Activated CD4-positive, alpha-beta T cell treated with anti-CD3 and anti-CD28 coated beads, Interleukin-2, amount 50 U/mL, for 16 hours (primary cell): ENCODE measurements at places on chromosomes 16 and 17.
A peak's percentile ranks its signal among the peaks of the same experiment; 100 is the strongest.

DNA sequence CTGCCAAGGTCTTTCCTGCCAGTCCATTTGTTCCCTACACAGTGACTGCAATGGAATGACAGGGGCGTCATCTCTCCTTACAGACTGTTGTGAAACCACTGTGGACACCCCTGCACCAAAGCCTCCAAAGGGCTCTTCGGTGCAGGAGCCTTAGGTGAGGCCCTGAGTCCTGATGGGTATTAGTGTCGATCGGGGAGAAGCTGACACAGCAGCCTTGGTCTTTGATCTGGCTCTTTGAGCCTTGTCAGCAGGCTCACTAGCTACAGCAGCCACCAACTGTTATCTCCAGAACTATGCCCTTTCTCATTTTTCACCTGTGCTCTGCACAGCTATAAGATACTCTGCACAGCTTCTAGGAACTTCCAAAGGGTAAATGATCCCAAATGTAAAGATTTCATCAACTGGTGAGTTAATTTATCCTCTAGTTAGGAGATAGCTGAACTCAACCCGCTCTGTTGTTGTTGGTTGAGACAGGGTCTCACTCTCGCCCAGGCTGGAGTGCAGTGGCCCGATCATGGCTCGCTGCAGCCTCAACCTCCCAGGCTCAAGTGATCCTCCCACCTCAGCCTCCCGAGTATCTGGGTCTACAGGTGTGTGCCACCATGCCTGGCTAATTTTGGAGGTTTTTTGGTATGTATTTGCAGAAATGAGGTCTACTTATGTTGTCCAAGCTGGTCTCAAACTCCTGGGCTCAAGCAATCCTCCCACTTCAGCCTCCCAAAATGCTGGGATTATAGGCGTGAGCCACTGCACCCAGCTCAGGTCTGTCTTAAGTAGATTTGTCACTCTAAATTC, 19.7 kb downstream of the G6PC1 start:
- no peak for DNase-seq

DNA sequence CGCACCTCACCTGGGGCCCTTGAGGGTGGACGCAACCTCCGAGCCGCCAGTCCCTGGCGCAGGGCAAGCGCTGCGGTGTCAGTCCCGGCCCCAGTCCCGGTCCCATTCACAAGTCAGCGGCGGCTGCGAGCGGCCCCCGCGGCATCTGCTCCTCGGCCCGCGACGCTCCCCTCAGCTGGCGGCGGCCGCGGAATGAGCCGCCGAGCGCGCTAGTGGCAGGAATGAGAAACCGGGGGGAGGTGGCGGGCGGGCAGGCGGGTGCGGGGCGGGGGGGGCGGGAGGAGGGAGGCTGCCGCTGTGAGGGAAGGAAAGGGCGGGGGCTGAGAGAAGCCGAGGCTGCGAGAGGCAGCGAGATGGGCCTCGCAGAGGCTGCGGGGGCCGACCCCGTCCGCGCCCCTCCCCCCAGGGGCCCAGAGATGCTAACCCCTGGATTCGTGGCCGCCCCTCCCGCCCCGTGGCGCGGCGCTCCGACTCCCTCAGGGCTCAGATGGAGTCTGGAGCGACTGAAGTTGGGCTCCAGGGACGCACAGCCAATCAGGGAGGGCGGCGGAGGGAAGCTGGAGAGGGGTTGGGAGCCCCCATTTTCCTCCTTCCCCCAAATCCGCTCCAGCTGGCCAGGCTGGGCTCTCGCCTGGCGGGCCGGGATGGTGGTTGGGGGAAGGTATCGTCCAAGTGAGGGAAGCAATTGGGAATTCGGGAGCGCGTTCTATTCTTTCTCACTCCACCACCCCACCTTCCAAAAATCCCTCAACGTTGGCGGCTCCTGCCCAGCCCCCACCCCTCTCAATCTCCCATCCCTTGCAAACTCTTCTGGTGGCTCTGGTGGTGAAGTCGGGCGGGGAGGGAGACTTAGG, at the start of gene CDH11:
Gene CDH11, minus strand, starts transcription at position 194 of the 854 bp plus-strand sequence. CDS start 117,194 bp downstream, outside the sequence.
- no peak for DNase-seq

DNA sequence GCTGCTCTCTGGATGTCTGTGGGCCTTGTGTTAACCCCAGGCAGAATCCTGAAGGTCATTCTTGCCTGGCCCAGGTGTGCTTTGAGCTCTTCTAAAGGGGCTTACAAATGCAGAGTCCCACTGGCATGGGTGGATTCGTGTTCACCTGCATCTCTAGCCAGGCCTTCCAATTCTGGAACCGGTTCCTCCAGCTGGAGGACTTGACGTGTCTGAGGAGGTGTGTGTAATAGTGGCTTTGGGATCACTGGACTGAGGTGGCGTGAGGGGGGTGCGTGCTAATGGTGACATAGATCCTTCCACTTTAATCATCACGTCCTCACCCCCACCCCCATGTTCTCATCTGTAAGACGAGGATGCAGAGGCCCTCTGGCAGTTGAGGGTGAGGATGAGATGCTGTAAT, 4.8 kb downstream of the GSE1 start:
- no peak for DNase-seq

DNA sequence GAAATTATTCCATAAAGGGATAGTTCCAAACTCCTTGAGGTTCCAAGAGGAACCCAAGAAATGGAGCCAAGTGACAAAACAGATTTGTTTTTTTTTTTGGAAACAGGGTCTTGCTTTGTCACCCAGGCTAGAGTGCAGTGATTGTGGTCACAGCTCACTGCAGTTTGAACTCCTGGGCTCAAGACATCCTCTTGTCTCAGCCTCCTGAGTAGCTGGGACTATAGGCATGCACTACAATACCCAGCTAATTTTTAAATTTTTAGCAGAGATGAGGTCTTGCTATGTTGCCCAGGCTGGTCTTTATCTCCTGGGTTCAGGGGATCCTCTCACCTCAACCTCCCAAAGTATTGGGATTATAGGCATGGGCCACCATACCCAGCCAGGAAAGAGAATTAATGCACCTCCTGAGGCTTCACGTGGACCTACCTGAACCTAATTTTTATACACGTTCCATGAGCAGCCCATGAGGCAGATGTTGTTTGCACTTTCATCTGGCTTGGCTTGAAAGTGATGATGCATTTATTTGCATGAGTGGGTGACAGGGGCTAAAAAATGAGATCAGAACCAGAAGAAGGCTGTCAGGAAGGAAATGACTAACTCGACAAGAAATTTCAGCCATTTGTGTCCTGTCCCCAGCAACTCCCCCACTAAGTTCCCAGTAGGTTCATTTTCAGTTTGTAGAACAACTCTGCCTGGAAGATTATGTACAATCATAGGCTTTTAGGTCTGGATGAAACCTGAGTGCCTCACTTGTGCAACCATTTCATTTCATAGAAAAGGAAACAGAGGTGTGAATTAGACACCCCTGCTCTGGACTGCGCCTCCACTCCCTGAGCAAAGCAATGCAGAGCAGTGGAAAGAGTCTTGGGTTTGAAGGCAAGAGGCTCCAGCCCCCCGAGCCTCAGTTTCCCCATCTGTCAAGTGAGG, 10.3 kb upstream of the IRF8 start:
- DNase-seq, result peak; percentile 84

- DNase-seq, result no peak
Observed at GRCh38 chr17:75084039-75084660, 3.6 kb upstream of the SLC16A5 start.

GRCh38 chr17:60102632-60103096, 23.9 kb upstream of the HEATR6 start:
- DNase-seq, result peak; percentile 17

GRCh38 chr17:60468371-60468770, 46.1 kb downstream of the CHCT1 start:
- DNase-seq, result no peak

DNA sequence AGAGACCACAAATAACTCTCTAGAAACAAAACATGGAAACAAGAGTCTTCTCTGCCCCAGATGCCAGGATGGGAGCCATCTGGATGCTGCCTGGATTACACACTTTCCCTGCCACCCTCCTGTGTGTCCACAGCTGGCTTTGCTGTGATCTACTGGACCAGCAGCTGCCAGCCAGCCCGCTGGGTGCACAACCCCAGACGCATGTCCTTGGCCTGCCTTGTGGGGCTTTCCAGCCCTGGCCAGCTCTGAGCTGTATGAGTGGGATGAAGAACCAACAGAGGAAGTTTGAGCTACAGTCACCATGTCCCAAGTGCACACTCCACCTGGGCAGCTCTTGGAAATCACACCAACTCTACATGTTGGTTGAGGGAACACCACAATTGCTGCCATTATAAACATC, 57.0 kb upstream of the TNRC6C start:
- DNase-seq, result no peak

- no peak for DNase-seq
Observed at GRCh38 chr16:54627616-54628015, 303.0 kb upstream of the IRX5 start.

DNA sequence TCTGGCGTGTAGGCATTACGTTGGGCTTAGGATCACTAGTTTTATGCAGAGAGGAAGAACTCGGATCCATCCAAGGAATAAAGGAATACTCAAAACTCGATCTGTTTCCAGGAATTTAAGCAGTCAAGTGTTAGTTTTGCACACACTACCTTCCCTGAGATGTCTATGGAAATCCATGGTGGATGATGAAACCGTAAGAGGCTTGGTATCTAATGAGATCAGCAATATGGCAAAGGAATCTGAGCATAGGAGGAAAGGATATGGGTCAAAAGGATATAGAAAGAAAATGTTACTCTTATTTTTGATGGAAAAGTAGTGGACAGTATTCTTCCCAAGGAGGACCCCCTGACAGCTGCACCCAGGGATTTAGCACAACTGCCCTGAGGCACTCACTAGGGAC, 59.6 kb downstream of the SMG6 start:
- DNase-seq, result no peak

GRCh38 chr16:23597003-23597756, 1.1 kb upstream of the NDUFAB1 start:
- DNase-seq, result peak; percentile 25

DNA sequence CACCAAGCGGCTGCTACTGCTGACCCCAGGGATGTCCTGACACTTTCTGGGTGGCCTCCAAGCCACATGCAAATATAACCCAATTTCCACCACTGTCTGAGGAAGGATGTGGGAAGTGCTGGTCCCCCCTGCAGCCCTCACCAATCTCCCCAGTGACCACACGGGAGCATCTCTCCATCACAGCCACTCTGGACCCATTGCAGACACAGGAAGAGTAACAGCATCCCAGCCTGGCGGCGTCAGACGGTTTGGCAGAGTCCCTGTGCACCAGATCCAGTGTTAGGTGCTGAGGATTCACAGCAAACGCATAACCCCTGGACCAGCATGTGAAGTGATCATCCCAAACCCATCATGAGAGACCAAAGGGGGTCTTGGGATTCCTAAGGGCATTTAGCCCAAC, 163.7 kb upstream of the TNRC6C start:
- no peak for DNase-seq

DNA sequence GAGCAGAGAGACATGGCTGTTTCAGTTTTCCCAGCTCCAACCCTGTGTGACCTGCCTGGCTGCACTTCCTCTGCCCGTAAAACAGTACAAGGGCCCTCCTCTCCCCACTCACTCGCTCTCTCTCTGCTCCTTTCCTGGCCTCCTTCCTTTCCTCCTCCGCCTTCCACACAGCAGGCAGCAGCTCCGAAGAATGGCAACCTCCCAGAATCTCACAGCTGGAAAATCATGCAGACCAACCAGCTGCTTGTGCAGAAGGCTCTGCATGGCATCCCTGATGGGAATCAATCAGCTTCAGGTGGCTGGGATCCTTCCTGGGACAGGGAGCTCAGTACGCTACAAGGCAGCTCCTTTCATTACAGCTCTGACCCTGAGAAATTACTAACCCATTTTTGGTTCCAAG, 27.4 kb downstream of the TMEM132E start:
- DNase-seq, result no peak

- no peak for DNase-seq
Observed at GRCh38 chr16:81651758-81652718, 127.1 kb upstream of the PLCG2 start.

DNA sequence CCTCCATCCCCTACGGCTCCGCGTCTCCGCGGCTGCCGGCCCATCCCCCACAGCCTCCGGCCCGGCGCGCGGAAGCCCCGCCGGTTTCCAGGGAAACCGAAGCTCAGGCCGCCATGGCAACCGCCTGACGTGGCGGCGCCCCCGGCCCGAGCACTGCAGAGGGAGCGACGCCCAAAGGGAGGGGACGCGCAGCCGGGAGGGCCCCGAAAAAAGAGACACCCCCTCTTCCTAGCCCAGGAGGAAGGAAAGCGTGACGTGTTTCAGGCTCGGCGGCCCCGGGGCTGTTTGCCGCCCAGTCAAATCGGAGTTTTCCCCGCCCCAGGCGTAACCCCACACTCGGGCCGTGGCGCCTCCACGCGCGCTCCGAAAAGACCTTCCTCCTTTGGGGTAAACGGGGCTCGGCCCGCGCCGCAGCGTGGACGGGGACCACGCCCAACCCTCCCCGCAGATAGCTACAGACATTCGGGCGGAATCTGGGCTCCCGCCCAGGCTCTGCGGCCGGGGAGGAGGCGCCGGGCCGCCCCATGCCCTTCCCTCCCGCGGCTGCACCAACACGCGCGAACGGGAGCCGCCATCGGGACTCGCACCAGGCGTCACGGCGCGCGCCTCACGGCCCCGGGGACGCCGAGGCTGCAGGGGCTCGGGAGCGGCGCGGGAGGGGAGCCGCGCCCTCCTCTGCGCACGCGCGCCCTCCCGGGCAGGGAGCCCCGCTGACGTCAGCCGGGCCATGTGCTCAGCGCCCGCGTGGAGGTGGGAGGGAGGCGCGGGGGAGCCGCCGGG, 7.5 kb downstream of the MNT start:
- peak; percentile 91 for DNase-seq

DNA sequence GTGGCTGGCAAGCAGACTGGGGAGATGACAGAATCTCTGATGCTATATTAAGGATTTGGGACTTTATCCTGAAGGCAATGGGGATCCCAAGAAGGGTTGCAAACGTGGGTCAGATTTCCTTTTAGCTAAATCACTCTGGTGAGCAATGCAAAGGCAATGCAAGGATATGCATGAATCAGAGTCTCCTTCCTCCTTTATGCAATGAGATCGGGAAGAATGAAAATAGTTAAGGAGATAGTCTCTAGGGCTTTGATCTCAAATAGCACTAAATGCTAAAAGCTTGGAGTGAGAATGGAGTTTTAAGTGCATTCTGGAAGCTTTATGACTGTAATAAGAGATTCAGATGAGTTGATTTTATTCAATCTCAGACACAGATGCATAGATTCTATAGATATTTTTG, 27.2 kb upstream of the SHISA9 start:
- no peak for DNase-seq

DNA sequence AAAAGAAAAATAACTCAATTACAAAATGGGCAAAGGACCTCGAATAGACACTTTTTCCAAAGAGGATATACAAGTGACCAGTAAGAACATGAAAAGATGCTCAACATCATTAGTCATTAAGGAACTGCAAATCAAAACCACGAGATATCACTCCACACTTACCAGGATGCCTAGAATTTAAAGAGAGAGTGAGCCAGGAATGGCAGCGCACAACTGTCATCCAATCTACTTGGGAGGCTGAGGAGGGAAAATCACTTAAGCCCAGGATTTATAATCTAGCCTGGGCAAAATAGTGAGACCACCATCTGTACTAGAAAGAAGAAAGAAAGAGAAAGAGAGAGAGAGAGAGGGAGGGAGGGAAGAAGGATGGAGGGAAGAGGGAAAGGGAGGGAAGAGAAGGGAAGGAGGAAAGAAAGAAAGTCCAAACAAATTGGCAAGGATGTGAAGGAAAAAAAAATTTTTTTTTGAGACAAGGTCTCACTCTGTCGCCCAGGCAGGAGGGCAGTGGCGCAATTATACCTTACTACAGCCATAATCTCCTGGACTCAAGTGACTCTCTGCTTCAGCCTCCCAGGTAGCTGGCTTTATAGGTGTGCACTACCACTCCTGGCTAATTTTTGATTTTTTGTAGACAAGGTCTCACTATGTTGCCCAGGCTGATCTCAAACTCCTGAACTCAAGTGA, 22.6 kb downstream of the TBX2 start:
- no peak for DNase-seq
